ENCODE measurements at places on chromosomes 3 and 15. TPM values are rescaled to one million over a fixed set of nuclear protein-coding genes. Genes with fewer than 3 reads are reported as not detected.

DNA sequence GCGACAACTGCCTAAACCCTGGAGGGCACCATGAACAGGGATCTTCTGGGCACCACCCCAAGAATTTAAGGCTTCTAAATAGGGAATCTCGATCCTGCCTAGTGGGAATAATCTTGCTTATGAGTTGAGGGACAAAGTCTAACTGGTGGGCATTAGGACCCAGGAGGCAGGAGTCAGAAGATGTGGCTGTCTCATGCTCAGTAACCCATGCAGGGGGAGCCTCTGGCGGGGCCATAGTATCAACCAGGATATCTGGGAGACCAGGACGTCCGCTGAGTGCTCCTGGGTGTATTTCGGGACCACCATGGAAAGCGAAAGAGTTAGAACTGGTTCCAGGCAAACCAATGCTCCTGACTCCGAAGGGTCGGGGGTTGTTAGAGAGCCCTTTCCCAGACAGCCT is 356.1 kb downstream of the OTOL1 start:
- DNase-seq = no peak

DNA sequence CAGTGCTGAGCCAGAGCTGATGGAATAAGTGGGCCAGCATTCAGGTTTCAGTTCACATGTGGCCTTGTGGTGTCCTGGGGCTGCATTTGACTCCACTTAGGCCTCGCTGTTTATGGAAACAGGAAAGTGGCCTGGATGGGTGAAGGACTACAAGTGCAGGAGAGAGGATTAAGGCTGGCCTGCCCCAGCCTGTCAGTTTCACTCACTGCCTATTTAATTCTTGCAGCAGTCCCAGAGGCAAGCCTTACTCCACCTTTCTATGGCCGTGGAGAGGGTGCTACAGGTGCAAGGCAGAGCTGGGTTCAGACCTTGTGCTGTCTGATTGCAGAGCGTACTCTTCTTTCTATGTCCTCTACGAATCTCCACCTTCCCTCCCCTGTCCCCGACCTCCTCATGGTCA is 37.7 kb downstream of the ABHD17C start:
- DNase-seq = no peak

The CNTN4 gene
- 7.1 TPM for polyA plus RNA-seq

DNA sequence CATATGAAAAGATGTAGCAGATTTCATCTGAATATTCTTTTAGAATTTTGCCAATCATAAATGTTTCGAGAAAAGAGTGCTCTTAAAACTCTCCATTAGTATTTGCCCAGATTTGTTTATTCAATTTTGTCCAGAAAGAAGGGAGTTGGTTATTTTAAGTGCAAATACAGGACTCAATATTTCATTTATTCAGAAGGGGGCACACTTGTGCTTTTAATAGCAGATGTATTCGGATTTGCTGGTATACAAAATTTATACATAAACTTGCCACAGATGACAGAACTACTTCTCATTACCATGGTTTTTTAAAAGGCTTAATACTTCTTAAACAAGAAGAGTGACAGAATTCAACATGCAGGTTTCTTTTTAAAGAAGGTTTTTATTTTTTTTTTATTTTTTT is 69.8 kb upstream of the GRM7 start:
- DNase-seq = no peak

- no peak for DNase-seq
Observed at GRCh38 chr15:81268881-81269601, 54.9 kb downstream of the STARD5 start.

GRCh38 chr15:31362886-31363285 is 36.3 kb downstream of the KLF13 start:
- DNase-seq = no peak

The SLC2A2 gene
- polyA plus RNA-seq = not detected

DNA sequence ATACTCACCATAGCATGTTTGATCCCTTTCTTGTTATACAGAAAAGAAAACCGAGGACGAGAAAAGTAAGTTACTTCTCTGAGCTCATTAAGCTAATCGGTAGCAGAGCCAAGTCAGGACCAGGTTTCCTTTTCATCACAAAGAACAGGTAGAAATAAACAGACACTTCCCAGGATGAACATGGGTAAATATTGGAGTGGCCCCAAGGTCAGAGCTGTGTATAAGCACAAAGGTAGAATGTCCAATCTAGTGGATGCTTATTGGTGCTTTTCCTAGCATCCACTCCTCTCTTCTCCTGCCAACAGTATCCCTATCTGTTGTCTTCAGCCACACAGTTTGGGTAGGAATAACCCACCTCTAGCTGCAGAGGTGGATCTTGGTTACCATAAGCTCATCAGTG is 52.8 kb upstream of the THUMPD3 start:
- DNase-seq = no peak

DNA sequence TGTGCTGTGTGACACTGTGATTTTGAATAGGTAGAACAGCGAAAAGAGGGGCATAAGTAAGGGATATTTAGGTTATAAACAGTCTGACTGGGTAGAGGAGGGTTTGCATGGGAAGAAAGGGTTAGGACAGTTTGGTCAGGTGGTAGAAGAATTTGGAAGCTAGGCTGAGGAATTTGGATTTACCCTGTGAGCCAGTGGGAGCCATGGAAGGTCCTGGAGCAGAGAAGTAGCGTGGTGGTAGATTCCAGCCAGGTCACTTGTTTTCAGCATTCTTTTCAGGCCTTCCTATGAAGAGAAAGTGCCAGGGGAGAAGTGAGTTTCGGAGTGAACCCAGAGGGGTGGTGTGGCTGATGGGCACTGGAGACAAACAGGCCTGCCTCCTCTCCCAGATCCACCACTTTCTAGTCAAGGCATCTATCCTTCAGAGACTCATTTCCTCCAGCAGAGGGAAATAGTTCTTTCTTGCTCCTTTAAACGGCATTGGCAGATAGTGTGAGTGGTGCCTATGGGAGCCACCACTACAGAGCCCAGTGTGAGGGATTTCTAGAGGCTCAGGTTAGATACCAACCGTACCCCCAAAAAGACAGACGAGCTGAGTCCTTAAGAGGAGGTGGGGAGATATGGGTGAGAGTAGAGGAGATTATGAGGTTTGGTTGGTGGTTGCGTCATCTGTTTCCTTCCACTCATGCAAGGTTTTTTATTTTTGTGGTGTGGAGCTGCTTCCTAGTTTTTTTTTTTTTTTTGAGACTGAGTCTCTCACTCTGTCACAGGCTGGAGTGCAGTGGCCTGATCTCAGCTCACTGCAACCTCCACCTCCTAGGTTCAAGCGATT is 21.2 kb downstream of the PXK start:
- no peak for DNase-seq

DNA sequence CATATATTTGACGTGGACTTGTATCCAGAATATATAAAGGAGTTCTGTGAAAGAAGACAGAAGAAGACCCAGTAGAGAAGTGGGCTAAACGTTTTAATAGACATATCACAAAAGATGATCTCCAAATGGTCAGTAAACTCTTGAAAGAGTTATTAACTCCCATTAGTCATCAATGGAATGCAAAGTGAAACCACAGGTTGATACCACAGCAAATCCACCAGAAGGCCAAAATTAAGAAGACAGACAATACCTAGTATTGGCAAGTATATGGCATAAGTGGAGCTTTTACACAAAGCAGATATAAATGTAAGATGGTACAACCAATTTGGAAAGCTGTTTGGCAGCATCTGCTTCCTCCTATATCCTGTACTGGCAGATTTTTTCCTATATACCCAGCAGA is 6.0 kb downstream of the SPATA16 start:
- DNase-seq = no peak

DNA sequence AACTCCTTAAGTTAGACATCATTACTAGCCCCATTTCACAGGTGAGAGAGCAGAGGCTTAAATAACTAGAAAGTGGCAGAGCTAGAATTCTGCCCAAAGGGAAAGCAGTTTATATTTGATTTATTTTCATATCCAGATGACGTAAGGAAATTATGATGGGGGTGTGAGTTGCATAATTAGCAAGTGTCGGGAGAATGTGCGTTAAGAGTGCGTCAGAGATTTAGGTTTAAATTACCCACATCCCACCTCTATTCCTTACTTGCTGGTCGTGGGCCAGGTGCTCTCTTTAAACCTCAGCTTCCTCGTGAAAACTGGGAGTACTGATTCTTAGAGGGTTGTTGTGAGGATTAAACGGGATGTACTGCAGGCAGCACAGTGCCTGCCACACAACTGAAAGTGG is 32.3 kb downstream of the FSTL1 start:
- no peak for DNase-seq

- no peak for DNase-seq
Observed at GRCh38 chr3:81395739-81396513, 365.5 kb downstream of the GBE1 start.
